ENCODE measurements at places on chromosomes 6 and 20.

GRCh38 chr6:97765461-97765860, 482.4 kb upstream of the MMS22L start:
- DNase-seq, result no peak

- no peak for DNase-seq
These were observed 56.0 kb downstream of the MDN1 start for GRCh38 chr6:89763550-89763949.

GRCh38 chr6:148557796-148558321, 189.0 kb upstream of the UST start:
- no peak for DNase-seq

GRCh38 chr6:118080547-118080946, 173.5 kb downstream of the SLC35F1 start:
- no peak for DNase-seq

DNA sequence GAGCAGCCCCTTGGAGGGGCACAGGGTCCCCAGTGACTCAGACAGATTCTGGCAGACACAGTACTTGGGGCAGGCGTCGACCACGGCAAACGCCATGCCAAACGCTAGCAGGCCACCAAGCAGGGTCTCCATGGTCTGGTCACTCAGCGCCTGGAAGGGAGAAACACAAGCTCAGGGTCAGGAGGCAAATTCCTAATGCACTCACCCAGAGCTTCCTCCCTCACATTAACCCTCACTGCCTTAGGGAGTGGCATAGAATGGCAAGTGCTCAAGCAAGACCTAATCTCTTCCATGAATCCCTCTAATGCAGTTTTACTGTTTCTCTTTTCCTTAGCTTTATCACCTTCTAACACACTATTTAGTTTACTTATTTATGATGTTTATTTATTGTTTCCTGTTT, 154.2 kb downstream of the LRFN2 start:
- no peak for DNase-seq

DNA sequence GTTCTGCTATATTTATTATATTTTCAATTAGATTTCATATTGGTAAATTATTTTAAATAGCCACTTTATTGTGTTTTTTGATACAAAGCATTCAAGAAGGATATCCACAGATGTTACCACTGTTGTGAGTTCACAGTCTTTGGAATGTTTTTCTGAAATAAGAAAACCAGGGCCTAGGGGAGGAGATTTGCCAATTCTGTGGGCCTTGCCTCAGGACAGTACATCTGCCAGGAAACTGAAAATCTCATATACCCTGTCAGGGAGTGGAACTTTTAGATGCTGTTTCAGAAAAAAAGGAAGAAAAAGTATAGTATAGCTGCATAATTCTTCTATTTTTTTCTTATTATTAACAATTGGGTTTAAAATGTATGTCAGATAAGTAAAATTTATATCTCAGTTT, 995.9 kb upstream of the ADGRB3 start:
- DNase-seq, result no peak

DNA sequence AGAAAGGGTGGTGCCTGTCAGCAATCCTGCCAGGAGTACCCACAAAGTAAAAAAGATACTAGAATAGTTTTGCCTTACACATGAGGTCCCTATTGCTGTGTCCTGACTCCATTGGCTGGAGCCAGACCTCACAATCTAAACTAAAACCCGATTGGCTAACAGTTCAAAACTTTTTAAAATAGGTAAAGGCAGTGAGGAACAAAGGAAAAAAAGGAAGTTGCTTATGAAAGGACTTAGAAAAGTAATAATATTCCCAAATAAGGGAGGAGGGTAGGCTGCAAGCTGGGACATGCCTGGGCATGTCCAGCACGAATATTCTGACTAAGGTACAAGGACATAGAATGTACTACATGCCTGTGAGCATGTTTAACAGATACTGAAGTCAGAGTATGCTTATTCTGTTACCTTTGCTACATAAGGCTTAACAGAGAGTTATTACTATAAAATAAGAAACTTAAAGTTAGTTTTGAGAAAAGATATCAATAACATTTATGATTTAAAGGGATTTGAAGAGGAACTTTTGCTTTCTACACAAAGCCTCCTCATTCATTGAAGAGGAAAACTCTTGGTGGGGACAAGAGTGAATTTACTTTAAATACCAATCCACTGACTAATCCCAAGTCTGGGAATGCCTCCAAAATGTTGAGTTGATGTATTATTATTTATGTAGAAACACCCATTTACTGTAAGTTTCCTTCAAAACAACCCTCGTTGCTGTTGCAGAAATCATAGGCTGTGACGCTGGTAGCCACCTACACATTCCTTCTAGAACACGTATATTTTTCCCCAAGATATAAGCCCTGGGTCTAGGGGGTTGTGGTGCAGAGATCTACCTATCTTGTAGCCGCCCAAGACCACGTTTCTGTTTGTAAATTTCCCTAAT, 8.2 kb upstream of the MTHFD1L start:
- DNase-seq, result no peak

GRCh38 chr6:45732731-45733130, 282.9 kb downstream of the CLIC5 start:
- no peak for DNase-seq

GRCh38 chr6:10721850-10722569, 860 bp upstream of the TMEM14C start:
- DNase-seq, result no peak

DNA sequence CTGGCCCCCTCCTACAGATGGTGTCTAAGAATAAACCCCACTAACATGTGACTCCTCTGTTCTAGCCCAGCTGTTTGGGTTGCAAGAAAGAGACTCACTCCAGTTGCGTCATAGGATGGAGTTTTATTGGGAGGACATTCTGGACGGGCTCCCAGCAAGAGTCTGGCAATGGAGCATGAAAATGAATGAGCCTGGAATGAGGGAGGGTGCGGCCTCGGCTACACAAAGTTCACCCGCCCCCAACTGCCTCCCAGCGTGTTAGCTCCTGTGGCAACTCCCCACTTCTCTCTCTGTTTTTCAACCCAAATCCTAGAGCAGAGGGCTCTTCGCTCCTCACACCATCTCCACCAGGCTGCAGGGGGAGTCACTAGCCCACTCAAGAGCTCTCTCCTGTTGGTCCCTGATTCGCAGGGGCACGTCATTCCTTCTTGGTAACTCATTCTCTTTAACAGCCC, 5.1 kb upstream of the ADAM33 start:
- DNase-seq, result no peak

- DNase-seq, result no peak
These were observed 7.4 kb upstream of the RBCK1 start for GRCh38 chr20:400454-401275.

DNA sequence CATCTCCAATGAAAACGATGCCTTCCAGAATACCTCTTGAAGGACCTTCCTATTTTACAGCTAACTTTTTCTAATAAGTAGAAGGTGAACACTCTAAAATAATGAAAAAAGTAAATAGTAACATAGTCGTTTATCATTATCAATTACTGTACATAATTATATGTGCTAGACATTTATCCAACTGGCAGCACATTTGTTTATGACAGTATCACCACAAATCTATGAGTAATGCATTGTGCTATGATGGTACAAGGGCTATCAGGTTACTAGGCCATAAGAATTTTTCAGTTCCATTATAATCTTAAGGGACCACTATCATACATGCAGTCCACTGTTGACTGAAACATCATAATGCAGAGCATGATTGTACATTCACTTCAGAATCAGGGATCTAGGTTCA, 68.4 kb downstream of the ATG5 start:
- no peak for DNase-seq

- no peak for DNase-seq
These were observed 101.5 kb downstream of the ISM1 start for GRCh38 chr20:13322621-13323020.

DNA sequence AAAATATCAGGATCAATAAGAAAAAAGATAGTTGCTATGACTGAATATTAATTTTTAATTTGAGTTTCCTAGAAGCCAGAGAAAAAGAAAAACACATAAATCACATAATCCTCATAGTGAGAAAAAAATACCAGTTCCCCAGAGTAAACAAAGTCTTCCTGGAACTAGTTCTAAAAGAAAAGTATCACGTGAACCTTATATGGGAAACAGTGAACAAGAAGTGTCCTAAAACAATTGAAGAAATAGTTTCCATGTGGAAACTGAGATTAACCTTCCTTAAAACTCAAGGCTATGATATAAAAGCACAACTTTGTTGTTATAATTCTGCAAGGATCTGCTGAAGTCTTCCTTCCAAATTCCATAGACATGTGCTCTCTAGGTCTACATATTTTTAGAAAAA, 50.6 kb downstream of the RCAN2 start:
- DNase-seq, result no peak

DNA sequence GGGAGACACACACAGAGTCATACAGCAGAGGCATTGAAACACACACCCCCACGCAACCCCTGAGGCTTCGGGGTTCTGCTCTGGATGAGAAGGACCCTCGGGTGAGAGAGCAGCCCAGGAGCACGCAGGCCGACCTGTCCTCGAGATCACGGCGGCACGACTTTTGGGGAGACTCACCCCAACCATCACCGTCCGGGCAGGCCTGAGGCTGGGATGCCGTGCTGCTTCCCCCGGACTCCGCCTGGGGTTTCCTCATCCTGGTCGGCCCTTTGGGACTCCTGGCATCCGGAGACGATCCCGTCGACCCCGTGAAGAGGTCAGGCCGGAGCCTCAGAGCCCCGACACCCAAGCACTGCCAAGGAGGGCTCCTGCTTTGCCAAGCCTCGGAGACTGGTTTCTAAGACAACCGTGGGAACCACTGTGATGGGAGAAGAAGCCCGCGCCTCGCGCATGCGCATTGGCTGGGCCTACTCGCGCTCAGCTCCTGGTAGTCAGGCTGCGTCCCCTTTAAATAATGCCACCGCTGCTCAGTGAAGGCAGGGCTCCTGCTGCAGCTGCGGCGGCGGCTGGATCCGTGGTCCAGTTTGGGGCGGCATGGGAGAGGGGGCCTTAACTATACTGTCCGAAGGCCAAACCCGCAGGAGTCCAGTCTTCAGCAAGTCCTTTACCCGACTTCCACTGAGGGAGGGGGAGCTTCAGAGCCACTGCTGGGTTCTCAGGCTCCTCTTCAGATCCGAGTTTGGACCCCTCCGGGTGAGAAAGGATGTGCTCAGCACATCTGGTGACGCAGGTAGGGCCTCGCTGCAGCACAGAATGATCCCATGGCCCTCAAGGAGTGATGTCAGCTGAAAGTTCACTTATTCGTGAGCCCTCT, 171.4 kb upstream of the ZNF337 start:
- no peak for DNase-seq

GRCh38 chr6:155186052-155186658, 77.7 kb upstream of the CLDN20 start:
- DNase-seq, result no peak

GRCh38 chr6:56073761-56074160, 173.6 kb downstream of the COL21A1 start:
- no peak for DNase-seq

- DNase-seq, result no peak
These were observed 35.7 kb upstream of the OGFRL1 start for GRCh38 chr6:71252960-71253359.

DNA sequence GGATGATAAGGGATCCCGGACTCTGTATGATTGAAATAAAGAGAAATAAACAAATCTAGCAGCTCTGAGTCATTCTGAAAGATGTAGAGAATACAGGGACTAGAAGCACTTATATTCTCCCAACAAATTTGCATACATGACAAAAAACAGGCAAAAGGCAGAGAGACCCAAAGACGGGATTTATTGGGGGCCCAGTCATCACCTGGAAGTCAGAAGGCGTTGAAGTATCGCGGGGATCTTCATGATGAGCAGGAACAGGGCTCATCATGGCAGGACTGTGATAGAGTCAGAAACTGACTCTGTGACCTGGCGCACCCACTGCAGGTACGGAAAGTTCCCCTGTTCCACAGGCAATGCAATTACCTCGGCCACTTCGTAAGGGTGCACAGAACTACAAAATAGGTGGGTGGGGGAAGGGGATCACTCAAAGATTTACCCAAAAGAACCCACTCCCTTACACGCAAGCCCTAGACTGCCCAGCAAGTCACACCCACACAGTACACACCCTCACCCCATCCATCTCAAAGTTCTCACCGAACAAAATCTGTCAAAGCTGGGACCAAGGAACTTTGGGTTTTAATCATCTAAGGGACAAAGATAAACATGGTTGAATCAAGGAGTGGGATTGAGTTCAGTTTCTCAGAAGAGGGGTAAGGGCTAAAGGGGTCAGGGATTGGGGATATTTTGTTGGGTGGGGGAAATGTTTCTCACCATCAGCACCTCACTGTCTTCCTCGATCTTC, 1.4 kb downstream of the CUTA start:
- no peak for DNase-seq

GRCh38 chr6:156791320-156791850, 14.2 kb downstream of the ARID1B start:
- no peak for DNase-seq

All from stimulated activated CD8-positive, alpha-beta memory T cell treated with anti-CD3 and anti-CD28 coated beads, Interleukin-12 subunit alpha, Interleukin-12 subunit beta, amount 100 ng/mL, for 4 hours (primary cell).